ENCODE measurements at places on chromosomes 12 and 14.

DNA sequence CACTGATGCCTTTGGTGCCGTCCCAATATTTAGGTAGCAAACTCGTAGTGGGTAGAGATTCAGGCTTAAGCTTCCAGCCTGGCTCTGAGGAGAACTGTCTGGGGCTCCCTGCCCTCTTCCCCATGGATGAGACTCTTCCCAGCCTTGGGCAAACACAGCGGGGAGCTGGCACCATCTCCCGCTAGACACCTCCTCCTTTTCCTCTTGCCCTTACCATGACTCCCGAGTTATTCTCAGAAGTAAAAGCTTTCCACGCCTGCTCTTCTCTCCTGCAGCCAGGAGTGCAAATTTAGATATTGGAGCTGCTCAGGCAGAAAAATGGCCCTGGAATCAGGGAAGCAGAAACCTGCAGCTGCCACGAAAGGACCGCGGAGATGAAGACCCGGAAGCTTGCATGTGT, 45.6 kb upstream of the RBM19 start:
- no peak for DNase-seq

DNA sequence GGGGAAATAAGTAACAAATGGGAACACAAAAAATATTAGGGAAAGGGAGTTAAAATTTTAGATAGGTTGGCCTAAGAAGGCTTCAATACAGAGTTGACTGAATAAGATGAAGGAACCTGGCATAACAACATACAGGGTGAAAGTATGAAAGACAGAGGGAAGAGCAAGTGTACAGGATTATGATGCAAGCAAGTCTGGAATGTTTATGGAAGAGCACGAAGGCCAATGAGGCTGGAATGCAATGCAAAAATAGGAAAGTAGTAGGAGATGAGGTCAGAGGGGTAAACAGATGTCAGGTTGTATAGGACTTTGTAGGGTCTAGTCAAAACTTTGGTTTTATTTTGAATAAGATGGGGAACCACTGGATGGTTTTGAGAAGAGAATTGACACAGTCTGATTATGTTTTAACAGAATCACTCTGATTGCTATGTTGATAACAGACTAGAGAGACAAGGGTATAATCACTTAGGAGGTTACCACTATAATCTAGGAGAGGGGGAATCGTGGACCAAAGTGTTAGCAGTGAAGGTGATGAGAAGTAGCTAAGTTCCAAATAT, 96.8 kb downstream of the OSBPL8 start:
- DNase-seq: no peak

- DNase-seq: no peak
These were observed 35.6 kb downstream of the SYNE3 start for GRCh38 chr14:95480887-95481226.

- no peak for DNase-seq
These were observed 40.7 kb upstream of the MTERF2 start for GRCh38 chr12:107027636-107028053.

DNA sequence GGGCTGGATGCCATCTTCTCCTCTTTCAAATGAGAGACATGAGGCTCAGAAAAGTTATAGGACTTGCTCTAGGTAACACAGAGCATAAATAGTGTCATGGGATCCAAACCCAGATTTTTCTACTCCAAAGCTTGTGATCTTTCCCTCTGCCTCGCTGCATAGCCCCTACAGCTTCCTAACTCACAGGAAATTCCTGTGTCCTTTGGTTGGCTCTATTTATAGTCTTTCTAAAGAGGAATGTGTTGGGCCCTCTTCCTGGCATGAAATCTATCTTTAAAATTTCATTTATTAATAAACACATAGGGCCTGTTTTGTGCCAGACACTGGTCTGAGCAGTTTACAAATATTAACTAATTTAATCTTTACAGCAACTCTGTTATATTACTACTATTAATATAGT, 9.8 kb upstream of the KCNA5 start:
- DNase-seq: no peak

DNA sequence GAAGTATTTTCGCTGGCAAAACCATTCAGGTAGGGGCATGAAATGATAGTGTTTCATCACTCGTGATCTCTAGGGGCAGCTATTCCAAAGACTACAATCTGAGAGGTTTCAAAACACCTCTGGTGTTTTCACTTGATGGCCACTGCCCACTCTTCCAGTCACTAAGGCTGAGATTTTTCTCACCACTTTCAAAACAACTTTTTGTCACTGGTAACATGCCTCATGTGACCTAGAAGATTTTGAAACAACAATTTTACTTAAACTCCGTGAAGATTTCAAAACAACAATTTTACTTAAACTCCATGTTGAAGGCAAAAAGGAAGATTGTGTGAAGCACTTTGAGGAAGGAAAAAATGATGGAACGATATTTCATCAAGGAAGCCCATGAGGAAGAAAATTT, 1.2 kb upstream of the IRAK3 start:
- no peak for DNase-seq
